T-helper 2 cell treated with Interferon-gamma antibody and Interleukin-4, amounts not matched to agents 5 μg/mL and 100 μg/mL, for 36 hours (primary cell): ENCODE measurements at places on chromosomes 1 and 21.

- no peak for DNase-seq
- H3K4me1 ChIP-seq, result peaks cover 5% of the 10 kb centered on the region
- peaks cover 10% of the 10 kb centered on the region for H3K27me3 ChIP-seq
- H3K4me3 ChIP-seq, result no peak overlapping the region
These were observed 4.8 kb upstream of the TFF3 start for GRCh38 chr21:42319851-42320572.

GRCh38 chr1:112508278-112509004, at the start of gene WNT2B:
TSS of gene WNT2B (plus strand) at chr1:112508965. CDS start at chr1:112509263, 298 bp downstream.
- DNase-seq, result peak; percentile 40
- H3K4me3 ChIP-seq, result peak within 1 kb of the TSS; percentile 81
- H3K4me1 ChIP-seq, result peaks cover 3% of the 10 kb centered on the region
- H3K36me3 ChIP-seq, result no peaks in the 10 kb centered on the region

DNA sequence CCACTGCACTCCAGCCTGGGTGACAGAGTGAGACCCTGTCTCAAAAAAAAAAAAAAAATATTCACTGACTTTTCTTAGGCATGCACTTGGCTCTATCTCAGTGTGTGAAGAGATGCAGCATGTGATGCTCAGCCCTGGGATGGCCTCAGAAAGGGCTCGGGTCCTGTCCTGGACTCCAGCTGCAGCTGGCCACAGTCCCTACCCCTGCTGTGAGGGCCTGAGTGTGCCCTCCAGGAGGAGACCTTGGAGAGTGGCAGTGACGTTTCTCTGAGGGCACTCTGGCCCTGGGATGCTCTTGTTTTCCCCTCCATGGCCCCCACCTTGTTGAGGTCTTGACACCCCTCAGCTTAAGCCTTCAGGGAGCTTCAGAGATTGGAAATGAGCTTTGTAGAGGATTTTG, 81.9 kb upstream of the POU3F1 start:
- peaks cover 19% of the 10 kb centered on the region for H3K27me3 ChIP-seq
- no peak overlapping the region for H3K4me3 ChIP-seq

- DNase-seq, result no peak
- no peaks in the 10 kb centered on the region for H3K27me3 ChIP-seq
- peaks cover 7% of the 10 kb centered on the region for H3K4me1 ChIP-seq
These were observed 45.8 kb downstream of the MIGA1 start for GRCh38 chr1:77825131-77825709.

DNA sequence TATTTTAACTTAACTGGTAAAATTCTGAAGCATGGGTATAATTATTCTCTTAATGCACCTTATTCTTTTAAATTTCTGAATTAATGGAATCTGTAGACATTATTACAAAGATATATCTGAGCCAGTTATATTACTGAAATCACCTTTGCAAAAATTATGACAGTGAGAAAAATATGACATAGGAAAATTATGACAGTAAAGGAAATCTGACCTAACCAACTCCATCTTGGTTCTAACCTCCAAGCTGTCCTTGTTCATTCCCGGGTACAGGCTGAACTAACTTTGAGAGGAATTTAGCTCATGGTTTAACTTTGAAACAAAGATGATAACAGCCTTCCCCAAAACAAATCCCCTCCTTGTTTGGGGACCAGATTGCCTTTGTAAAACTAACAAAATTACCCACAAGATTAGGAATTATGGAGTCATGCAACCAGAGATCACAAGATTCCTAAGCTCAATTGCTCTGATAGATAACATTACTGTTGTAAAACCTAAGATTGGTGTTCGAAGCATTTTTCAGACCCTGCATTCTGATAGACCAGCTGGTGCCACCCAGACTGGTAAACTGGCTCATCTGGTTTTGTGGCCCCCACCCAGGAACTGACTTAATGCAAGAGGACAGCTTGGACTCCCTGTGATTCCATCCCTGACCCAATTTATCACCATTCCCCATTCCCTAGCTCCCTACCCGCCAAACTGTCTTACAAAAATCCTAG, 9.4 kb upstream of the CD55 start:
- H3K27me3 ChIP-seq, result no peaks in the 10 kb centered on the region
- H3K36me3 ChIP-seq, result no peaks in the 10 kb centered on the region
- no peak for DNase-seq
- no peak overlapping the region for H3K4me3 ChIP-seq
- H3K4me1 ChIP-seq, result peaks cover 18% of the 10 kb centered on the region
- no peak overlapping the region for H3K27ac ChIP-seq

DNA sequence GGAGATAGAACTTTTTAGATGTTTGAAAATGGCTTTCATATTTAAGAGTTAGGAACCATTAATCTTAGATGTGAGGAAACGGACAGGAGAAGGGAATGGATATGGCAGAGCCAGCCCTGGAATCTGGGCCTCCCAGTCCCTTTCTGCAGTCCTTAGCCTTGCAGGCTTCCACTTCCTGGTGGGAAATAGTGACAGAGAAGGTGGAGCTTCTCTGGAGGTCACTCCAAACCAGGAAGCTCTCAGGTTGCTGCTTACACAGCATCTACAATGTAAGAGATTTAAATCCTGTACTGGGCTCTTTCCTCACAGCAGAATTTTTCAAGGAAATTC, 2.5 kb downstream of the S100A11 start:
- DNase-seq, result no peak
- peak overlapping the region; percentile 96 for H3K4me3 ChIP-seq
- peaks cover 40% of the 10 kb centered on the region for H3K4me1 ChIP-seq
- peaks cover 63% of the 10 kb centered on the region for H3K36me3 ChIP-seq
- no peaks in the 10 kb centered on the region for H3K27me3 ChIP-seq
